ENCODE measurements at places on chromosomes 13 and 19.

DNA sequence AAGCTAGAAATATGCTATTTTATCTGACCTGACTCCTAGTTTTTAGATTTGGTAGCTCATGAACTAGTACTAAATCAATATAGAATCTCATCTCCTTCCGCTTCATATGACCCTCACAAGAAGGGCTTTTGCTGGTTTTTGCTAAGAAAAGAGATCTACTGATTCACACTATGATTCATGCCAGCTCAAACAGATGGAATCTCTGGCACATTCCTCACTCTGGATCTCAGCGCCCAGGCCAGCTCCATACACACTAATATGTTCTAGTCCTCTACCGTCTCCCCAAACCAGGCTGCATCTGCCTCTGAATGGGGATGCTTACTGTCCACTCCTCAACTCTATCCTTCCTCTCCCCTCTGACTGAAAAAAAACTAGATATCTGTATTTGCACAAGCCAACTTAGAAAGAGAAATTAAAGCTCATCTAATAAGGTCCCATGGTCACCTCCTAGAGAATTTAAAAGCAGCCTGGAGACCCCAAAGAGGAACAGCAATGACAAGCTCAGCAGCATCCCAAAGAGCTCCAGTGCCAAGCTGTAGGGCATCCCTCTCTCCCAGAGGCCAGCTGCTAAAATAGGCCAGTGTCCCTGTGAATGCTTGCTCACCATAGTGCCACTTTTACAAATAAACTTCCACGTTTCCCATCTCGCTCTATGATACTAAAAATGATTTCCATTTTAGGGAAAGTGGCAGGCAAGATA is 74.9 kb downstream of the LHFPL6 start:
- DNase-seq = peak; percentile 94

DNA sequence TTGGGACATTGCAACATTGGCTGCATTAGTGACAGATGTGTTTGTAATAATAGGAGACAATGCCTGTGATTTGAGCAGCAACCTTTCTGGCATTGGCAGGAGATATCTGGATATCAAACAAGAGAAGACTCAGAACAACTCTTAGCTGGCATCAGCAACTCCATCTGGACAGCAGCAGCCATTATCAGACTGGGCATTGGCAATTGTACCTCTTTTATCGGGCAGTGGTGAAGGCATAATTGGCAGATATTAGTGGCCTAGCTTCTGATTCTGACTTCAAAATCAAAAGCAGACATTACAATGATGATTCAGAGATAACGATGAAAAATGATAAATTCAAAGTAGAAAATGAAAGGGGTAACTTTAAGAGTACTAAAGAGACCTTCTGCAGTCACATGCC is 1193.7 kb downstream of the EFNB2 start:
- DNase-seq = no peak

GRCh38 chr19:10295305-10295846 is 5.6 kb downstream of the ICAM5 start:
- DNase-seq = no peak

- DNase-seq = peak; percentile 46
Observed at GRCh38 chr19:51807111-51807701, 12.2 kb downstream of the FPR3 start.
